ENCODE measurements at places on chromosomes 5 and 9.

- no peak for DNase-seq
Measured at GRCh38 chr5:8462565-8462964, 593.6 kb downstream of the MTRR start.

DNA sequence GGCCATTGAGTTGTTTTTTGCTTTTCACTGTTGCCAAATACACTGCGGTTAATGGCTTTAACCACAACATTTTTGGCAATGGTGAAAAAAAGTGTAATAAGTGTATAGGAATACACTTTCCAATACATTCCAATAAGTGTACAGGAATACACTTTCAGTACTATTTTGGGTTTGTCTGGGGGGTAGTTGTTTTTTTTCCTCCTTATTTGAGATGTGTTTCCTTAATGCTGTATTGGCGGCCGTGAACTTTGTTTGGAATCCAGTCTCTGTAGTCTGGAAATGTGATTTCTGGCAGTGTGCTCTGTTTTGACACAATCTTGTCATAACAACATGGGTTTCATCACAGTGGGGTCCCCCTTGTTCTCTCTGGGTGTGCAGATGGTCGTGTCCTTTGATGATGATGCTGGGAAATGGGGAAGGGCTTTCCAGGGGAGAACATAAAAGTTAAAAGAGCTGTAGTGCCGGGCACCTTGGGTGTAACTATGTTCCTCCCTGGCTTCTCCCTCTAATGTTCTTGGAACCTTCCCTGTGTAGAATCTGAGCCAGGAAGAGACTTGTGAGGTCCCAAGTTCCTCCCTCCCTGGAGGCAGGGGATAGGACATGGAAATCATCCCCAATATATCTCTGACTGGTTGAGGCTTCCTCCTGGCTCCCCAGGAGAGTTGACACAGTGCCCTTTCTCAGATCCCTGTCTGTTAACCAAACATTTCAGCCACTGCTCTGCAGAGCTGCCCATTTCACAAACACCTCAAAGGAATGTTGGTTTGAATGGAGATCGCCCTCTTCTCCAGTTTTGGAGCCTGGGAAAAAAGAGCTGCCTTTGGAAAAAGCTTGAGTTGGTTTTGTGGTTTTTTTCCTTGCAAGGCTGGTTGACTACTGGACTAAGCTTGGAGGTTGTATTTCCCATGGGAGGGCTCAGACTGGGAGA is 44.8 kb downstream of the RCL1 start:
- DNase-seq = no peak

- no peak for DNase-seq
Measured at GRCh38 chr9:85408494-85408893, 333.3 kb downstream of the AGTPBP1 start.

GRCh38 chr9:106929471-106930177 is 66.7 kb downstream of the ZNF462 start:
- no peak for DNase-seq

- no peak for DNase-seq
Measured at GRCh38 chr9:15612962-15613361, 60.1 kb downstream of the CCDC171 start.

DNA sequence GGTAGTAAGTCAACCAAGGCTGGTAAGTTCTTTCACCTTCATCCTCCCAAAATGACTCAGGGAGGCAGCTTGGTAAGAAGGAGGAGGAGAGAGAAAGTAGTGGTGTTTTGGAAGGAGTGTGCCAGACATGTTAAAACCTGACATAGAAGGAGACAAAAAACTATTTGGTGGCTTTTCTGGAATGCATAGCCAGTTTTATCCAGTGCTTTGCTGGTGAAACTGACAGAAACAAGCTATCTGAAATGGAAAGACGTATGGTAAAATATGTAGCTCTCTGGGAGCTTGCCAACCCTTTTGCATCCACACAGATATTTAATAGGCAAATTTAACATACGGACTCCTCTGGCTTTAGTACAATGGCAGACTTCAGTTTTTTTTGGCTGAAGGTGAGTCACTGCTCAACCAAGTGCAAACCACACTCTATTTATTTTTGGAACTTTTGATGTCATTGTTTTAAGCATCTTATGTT is 45.4 kb downstream of the RAB14 start:
- DNase-seq = no peak

DNA sequence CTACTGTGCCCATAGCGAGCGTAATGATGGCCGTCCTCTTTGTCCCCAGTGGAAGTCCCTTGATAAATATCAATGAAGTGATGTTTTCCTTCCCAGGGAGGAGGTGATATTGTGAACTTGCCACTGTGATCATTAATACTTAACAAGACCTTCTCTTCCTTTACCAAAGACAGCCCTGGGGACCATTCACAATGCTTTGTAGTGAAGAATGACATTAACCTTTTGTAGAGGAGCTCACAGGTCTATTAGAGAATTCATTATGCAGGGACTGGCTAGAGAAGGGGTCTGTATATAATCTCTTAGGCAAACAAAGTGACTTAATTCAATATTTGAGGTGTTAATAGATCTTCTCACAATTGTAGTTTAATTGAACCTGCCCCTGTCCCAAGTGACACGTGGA is 452.9 kb upstream of the DMAC1 start:
- no peak for DNase-seq

GRCh38 chr5:159003045-159004030 is 96.4 kb downstream of the EBF1 start:
- no peak for DNase-seq

- DNase-seq = no peak
Measured at GRCh38 chr5:161804263-161804662, 43.7 kb upstream of the GABRA1 start.

- DNase-seq = no peak
Measured at GRCh38 chr9:111154081-111154562, 115.9 kb upstream of the LPAR1 start.

GRCh38 chr5:36031223-36031622 is 35.5 kb downstream of the UGT3A2 start:
- no peak for DNase-seq

DNA sequence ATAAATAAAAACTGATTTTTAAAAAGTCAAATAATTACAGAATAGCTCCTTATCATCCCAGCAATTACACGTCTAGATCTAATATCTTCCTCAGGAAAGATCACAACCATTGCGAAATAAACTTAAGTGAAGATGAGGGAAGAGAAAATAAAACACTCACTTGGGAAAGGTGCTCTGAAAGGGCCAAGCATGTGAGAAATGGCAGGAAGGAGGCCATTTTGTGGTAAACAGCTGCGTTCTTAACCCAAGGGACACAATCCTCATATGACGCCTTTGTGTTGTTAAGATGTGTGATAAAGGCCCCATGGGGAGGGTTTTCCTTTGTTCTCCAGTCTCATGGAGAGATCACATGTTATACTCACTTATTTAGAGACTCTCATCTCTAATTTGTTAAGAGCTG is 32.5 kb downstream of the JAKMIP2 start:
- DNase-seq = no peak

GRCh38 chr5:420632-421286 is 22.2 kb upstream of the EXOC3 start:
- DNase-seq = no peak

- DNase-seq = no peak
Measured at GRCh38 chr9:92770360-92770995, 5.8 kb upstream of the BICD2 start.

GRCh38 chr5:110896901-110897300 is 158.1 kb downstream of the SLC25A46 start:
- no peak for DNase-seq

GRCh38 chr5:2338686-2339085 is 412.8 kb downstream of the IRX2 start:
- DNase-seq = no peak

- no peak for DNase-seq
Measured at GRCh38 chr5:103263054-103263453, 4.5 kb downstream of the MACIR start.

- peak; percentile 43 for DNase-seq
Measured at GRCh38 chr5:102874054-102874453, 118.9 kb downstream of the PAM start.

- DNase-seq = no peak
Measured at GRCh38 chr5:76085243-76085579, 2.0 kb downstream of the SV2C start.

GRCh38 chr9:120541921-120542320 is 38.0 kb downstream of the CDK5RAP2 start:
- no peak for DNase-seq

GRCh38 chr9:135885100-135885853 is 22.1 kb downstream of the CAMSAP1 start:
- DNase-seq = no peak

- DNase-seq = no peak
Measured at GRCh38 chr9:130667120-130667435, 2.7 kb downstream of the PRDM12 start.

- DNase-seq = no peak
Measured at GRCh38 chr5:142794537-142794936, 24.4 kb downstream of the ARHGAP26 start.

GRCh38 chr5:133934822-133935666 is 33.4 kb downstream of the C5orf15 start:
- DNase-seq = no peak

DNA sequence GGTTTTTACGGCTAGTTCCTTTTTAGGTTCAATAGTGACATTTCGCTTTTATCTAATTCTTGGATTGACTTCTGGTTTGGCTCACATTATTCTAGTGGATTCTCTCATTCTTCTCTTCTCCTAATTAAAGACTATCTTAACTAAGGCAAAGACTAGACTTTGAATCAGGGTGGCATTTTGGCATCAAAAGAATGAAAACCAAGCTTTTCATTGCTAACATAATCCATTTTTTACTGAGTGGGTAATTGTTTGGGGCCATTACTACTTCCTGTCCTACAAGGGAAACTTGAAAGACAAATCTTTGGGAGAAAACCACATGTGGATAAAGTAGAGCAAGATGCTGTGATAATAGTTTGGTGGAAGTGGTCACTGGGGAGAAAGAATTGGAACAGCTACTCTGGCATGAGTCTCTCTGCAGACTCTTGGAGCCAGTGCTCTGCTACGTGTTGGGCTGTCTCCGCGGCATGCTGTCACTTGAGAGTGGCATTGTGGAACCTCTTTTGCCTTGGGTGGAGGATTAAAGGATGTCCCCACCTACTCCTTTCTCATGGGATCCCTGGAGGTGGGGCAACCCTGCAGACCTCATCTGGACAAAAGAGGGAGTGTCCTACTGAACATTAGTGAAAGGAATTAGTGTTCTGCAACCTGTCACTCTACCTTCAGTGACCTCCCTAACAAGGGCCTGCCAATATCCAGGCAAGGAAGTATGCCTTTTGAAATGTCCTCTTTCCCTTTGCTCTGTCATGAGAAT is 280.4 kb downstream of the PSAT1 start:
- DNase-seq = no peak

DNA sequence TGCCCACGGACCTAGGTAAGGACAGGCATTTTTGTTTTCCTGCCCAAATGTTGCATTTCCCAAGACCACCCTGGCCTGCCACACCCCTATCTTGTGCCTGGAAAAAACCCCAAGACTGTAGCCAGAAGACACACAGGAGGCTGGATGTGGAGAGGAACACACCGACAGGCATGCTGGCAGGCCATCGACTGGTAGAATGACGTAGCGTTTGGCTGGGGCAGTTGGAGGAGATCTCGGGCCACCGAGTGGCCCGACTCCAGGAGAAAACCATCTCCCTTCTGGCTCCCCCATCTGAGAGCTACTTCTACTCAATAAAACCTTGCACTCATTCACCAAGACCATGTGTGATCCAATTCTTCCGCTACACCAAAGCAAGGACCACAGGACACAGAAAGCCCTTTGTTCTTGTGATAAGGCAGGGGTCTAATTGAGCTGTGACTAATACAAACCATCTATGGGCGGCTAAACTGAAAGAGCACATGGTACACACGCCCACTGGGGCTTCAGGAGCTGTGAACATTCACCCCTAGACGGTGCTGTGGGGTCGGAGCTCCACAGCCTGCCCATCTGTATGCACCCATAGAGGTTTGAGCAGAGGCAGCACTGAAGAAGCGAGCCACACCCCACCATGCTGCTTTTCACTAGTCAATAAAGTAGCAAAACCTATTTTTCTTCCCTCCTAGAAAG is 38.9 kb upstream of the N4BP3 start:
- DNase-seq = no peak

DNA sequence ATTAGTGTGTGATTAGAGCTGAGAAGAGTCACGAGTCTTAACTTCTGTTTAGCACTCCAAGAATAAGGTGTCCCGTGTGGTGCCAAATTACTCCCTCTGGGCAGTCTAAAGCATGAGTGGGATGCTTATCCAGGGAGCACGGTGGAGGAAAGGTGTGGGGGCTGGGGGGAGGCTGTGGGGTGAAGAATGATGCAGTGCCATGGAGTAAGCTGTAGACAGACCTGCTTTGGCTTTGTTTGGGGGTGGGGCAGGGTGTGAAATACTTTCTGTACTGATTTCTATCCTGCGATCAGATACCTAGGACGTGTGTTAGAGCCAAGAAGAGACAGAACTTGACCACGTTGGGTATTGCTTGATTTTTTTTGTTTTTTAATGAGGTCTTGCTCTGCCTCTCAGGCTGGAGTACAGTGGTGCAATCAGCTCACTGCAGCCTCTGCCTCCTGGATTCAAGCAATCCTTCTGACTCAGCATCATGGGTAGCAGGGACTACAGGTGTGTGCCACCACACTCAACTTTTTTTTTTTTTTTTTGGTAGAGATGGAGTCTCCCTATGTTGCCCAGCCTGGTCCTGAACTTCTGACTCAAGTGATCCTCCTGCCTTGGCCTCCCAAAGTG is 232.8 kb downstream of the MAN2A1 start:
- no peak for DNase-seq

GRCh38 chr5:80919678-80920196 is 40.4 kb upstream of the RASGRF2 start:
- DNase-seq = no peak

DNA sequence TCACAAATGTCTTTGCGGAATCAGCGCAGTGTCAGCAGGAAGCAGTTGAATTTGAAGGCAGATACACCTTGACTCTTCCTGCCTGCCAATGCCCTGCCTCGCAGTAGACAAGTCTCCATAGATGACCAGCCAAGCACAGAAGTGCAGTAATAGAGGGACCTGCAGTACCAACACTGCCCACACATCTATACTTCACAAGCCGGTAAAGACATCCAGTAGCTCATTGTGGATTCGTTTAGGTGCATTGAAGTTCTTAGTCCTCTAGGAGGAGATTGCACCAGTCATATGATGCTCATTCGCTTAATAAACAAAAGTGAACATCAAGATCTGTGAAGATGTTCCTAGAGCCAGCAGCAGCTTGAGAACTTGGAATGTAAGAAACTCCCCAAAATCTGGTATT is 7.1 kb upstream of the IFNA2 start:
- DNase-seq = peak; percentile 0

GRCh38 chr9:36401164-36401740 is 1.2 kb upstream of the RNF38 start:
- no peak for DNase-seq

GRCh38 chr9:21455320-21455719 is 15.1 kb downstream of the IFNA1 start:
- no peak for DNase-seq

- no peak for DNase-seq
Measured at GRCh38 chr5:11166923-11167322, 405.9 kb upstream of the DAP start.

- DNase-seq = no peak
Measured at GRCh38 chr5:164289526-164289925, 784.1 kb downstream of the MAT2B start.

GRCh38 chr5:39164016-39164415 is 55.3 kb downstream of the FYB1 start:
- no peak for DNase-seq

GRCh38 chr9:95857124-95857523 is 18.4 kb upstream of the ERCC6L2 start:
- DNase-seq = no peak

GRCh38 chr5:120298981-120299380 is 165.1 kb upstream of the PRR16 start:
- DNase-seq = no peak
